ENCODE measurements at places on chromosomes 1 and 21.

- DNase-seq: no peak
Observed at GRCh38 chr1:189834813-189835212, 642.9 kb downstream of the BRINP3 start.

DNA sequence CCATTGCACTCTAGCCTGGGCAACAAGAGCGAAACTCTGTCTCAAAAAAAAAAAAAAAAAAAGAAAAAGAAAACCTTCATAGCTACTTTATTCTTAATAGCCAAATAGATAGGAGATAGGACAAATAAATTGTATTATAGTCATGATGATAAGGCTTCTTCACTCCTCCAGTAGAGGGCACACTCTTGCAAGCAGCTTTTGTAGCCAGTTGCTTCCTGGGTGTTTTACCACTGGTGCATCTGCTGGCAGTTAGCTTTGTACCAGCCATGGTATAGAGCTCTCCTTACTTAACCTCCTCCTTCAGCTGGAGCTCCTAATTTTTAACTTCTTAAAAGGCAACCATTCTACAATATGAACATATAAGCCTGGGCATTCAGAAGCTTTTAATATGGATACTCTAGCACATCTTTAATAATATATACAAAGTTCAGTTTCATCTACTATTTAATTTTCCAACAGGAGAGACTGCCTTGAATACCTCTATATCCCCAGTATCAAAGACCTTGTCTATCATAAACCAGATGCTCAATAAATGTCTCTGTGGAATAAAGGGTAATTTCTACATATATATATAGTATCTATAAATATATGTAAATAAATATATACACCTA lies 35.8 kb downstream of the EVI5 start:
- DNase-seq: peak; percentile 27

- no peak for DNase-seq
Observed at GRCh38 chr1:174652569-174653280, 205.0 kb downstream of the GPR52 start.

- DNase-seq: no peak
Observed at GRCh38 chr1:107251083-107251482, 110.2 kb downstream of the NTNG1 start.

- DNase-seq: no peak
Observed at GRCh38 chr1:70504821-70505193, 93.7 kb downstream of the CTH start.

- DNase-seq: no peak
Observed at GRCh38 chr1:58905126-58905490, 121.3 kb upstream of the JUN start.

GRCh38 chr1:10939654-10940450 lies 72.6 kb upstream of the TARDBP start:
- DNase-seq: peak; percentile 34

DNA sequence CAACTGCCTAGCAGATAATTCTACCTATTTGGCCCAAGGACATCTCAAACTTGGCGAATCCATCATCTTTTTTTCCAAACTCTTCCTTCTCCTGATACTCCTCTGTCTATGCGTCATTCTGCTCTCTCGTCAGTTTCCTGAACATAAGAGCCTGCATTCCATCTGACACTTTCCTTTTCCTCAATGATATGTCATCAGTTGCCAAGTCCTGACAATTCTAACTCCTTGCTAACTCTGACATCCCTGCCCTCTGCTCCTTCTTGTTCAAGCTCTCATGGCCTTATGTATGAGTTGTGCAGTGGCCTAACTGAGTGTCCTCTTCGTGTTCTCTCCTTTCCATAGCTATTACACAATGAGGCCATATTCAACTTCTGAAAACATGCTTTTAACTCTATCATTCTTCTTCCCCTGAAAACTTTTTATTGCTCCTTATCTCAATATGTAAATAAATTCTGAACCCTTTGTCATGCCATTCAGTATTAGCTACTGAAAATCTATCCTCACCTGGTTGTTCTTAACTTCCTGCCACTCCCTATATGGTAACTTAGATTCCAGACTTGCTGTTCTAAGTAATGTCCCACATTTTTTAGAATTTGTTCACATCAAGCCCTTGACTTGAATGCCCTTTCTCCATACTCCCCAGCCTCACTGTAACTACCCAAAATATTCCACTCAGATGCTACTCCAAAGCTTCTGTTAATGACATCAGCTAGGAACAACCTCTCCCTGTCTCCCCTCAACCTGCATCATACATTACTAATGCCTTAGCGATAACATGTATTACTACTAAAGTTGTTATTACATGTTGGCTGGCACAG lies 11.5 kb downstream of the PALMD start:
- no peak for DNase-seq

GRCh38 chr1:5742032-5742431 lies 250.2 kb downstream of the NPHP4 start:
- no peak for DNase-seq

Measured in naive thymus-derived CD8-positive, alpha-beta T cell (primary cell).